ENCODE measurements at places on chromosomes 7 and 10.

- DNase-seq: no peak
Measured at GRCh38 chr10:60093317-60093716, 187.0 kb upstream of the CCDC6 start.

- no peak for DNase-seq
Measured at GRCh38 chr10:60350400-60350799, 39.3 kb downstream of the ANK3 start.

- no peak for DNase-seq
Measured at GRCh38 chr10:88027570-88027969, 164.1 kb downstream of the PTEN start.

DNA sequence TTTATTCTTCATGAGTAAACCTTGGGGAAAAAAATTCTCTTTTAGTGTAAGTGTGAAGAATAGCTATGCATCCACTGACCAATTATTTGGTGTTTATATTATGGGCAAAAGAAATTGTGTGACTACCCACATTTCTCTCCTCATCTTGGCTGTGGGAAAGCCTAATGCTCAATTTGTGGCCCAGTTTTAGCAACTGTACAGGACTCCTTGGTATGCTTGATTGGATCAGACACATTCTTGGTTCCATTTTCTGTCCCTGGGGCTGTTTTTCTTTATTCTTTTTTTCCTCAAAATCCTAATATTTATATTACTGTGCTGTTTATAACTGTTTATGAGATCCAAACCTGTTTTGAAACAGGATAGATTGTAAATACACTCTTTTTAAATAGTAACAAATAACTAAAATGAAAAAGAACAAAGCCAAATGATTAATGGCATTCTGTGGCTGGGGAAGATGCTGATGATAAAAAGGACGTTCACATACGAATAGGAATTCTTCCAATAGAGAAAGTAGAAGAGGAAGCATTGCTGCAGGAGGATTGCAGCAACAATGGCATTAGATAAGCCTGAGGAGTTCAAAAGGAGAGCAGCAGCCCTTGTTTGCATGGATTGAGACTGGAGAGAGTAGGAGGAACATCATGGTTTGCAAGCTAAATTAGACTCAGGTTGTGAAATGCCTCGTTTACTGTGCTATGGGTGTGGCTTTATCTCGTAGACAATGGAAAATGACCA is 580.5 kb downstream of the INHBA start:
- no peak for DNase-seq

DNA sequence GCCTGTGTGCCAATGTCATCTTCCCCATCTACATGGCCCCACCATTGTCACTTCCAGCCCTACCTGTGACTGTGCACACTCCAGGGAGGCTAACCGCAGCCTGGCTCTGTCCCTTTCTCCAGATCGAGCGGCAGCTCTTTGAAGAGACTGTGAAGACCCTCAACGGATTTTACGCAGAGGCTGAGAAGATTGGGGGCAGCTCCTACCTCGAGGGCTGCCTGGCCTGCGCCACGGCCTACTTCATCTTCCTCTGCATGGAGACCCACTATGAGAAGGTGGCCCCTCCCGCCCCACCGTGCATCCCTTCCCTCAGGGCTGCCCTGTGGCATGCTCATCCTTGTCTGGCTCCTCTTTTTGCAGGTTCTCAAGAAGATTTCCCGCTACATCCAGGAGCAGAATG is 14.2 kb downstream of the GOLGA7B start:
- no peak for DNase-seq

DNA sequence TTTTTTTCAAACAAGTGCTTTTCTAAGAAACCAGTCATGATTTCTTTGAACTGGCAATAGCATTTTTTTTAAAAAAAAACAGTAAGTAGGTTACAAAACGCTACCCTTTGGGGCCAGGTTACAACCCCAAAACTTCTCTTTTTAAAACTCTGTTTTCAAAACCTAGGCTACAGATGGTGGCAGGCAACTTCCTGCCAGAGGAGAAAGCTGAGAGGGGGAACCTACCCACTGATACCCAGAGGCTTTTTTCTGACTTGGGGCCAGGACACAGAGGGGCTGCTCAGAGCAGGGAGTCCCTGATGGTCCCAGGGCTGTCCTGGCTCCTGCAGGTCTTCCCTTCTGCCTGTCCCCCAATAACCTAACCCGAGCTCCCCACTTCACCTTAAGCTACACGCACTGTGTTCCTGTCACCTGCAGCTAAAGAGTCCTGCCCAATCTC is 6.9 kb downstream of the STN1 start:
- no peak for DNase-seq

- DNase-seq: no peak
Measured at GRCh38 chr7:22812353-22812752, 10.3 kb downstream of the TOMM7 start.

DNA sequence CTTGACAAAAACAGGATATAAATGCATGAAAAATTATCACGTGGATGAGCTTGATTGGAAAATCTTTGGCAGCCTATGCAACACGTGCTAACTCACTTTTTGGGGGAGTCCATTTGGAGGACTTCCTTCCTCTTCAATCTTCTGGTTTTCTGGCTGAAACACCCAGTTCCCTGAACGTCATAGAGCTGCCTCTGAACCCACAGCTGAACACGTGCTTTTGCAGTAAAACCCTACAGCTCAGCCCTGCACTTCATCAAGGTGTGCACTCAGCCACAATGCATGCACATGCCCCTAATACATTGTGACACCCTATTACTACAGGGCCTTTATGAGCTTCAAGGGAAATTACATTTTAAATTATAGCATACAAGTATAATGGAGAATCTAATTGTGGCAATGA is 808.7 kb upstream of the AUTS2 start:
- no peak for DNase-seq

GRCh38 chr7:4225881-4226523 is 456.1 kb upstream of the FOXK1 start:
- DNase-seq: no peak

GRCh38 chr10:29714096-29714874 is 79.5 kb upstream of the SVIL start:
- no peak for DNase-seq

GRCh38 chr10:63286340-63286739 is 153.2 kb downstream of the NRBF2 start:
- DNase-seq: peak; percentile 48

GRCh38 chr10:20128811-20129210 is 312.6 kb downstream of the PLXDC2 start:
- no peak for DNase-seq
